GM04504 (cell line): ENCODE measurements at places on chromosomes 1 and 21.

- DNase-seq = no peak
Measured at GRCh38 chr1:238492271-238492670, 601.5 kb upstream of the ZP4 start.

GRCh38 chr1:100536031-100536430, 1.9 kb upstream of the GPR88 start:
- DNase-seq = no peak

DNA sequence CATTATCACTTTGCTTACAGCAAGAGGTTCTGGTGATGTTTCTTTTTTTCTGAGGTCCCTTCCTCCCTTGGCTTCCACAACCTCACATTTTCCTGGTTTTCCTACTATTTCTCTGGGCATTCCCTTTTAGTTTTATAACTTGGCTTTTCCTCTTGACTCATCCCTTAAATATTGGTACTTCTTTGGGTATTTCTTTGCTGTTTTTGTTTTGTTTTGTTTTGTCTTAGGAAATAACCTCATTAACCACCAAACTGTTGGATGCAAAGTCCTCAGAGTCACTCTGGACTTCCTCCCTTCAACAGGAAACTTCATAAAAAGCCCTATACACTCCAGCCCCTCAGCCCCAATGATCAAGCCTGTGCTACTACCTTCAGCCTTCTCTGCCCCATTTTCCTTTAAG, 211.1 kb downstream of the DUSP10 start:
- DNase-seq = no peak

DNA sequence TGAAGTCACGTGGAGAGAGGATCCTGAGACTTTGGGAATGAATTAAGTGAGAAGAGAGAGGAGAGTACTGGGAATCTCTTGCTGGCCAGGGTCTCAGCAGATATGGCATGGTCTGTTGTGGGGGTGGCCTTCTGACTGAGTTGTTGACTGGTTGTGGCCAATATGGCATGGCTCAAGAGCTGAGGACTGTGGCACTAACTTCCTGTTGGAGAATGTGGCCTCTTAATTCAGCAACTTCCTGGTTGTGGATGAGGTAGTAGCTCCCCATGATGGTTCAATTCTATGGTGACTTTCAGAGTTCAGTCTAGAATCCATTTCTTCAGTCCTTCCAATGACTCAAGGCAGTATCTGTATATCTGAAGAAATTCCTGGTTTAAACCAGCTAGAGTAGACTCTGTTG, 44.7 kb upstream of the PAXBP1 start:
- no peak for DNase-seq

- peak; percentile 74 for DNase-seq
Measured at GRCh38 chr1:218480137-218480536, 135.0 kb downstream of the TGFB2 start.

GRCh38 chr1:29579821-29580425, 343.6 kb downstream of the PTPRU start:
- DNase-seq = no peak

GRCh38 chr1:47697616-47698335, 259.9 kb downstream of the FOXD2 start:
- no peak for DNase-seq

GRCh38 chr1:200035956-200036618, 8.6 kb downstream of the NR5A2 start:
- DNase-seq = no peak

GRCh38 chr1:187070076-187070475, 241.3 kb downstream of the PLA2G4A start:
- DNase-seq = no peak

- no peak for DNase-seq
Measured at GRCh38 chr1:59232216-59232615, 64.7 kb upstream of the FGGY start.

DNA sequence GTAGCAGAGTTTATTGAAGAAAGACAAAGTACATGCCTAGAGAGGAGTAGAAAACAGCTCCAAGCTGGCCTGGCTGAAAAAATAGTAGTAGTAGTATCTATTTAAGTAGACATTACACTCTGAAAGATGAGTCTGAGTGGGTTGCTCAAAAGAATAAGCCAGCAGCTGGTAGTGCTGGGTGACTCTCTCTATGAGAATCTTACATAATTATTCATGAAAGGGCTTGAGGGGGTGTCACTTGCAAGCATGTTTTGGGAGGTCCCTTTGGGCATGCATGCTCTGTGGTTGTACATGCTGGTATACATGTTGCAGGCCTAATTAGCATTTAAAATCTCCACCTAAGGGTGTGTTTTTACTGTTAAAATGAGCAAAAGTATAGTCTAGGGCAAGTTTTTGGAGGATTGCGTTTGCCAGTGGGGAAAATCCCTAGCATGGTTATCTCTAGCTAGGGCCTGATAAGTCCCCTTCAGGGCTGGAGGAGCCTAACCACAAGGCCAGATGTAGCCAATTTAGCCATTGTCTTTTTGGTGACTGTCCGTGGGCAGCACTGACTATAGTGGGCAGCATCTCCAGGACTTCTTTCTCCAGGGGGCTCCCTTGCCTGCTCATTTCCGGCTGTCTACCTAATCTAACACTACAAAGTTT, 11.0 kb upstream of the FCGR2A start:
- DNase-seq = no peak

DNA sequence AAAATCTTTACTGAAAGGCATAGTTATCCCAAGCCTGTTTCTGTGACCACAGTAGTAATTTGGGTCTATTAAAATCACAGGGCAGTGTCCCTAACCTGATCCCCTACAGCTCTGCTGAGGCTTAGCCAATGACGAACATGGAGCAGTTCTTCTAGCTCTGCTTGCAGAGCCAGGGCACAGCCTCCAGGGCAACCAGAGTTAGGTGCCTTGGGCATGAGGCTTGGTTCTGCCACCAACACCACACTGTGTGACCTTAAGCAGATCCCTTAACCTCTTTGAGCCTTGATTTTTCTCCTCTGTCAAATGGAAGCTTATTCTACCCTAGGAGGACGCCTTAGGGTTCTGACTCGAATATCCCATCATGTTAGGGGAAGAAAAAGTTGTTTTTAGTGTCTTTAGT, 86.7 kb upstream of the TLR5 start:
- DNase-seq = no peak

DNA sequence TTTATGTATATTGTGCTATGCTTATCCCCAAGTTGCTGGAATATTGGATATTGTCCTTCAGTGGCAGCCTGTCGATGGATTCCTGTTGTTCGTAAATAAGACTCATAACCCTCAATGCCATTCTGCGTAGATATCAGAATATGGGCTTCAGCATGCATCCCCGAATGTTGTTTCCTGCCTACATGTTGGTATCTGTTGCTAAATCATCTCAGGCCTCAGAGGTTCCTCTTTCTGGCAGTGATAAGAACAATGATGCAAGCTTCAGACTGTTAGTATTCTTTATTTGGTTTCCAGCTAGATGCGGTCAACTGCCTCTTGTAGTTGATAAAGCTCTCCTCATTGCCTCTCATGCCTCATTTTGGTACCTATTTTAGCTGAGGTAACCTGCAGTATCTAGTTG, 2082.6 kb downstream of the MRPL39 start:
- no peak for DNase-seq

- no peak for DNase-seq
Measured at GRCh38 chr1:46394108-46394871, at the start of gene FAAH. Gene FAAH, plus strand, starts transcription at chr1:46394317. Its CDS starts 32 bp downstream, at chr1:46394349.

- no peak for DNase-seq
Measured at GRCh38 chr1:33424205-33424604, 6.7 kb downstream of the PHC2 start.

- DNase-seq = no peak
Measured at GRCh38 chr1:55064071-55064581, 24.8 kb downstream of the PCSK9 start.

- DNase-seq = no peak
Measured at GRCh38 chr1:6298940-6299465, 38.1 kb upstream of the GPR153 start.

DNA sequence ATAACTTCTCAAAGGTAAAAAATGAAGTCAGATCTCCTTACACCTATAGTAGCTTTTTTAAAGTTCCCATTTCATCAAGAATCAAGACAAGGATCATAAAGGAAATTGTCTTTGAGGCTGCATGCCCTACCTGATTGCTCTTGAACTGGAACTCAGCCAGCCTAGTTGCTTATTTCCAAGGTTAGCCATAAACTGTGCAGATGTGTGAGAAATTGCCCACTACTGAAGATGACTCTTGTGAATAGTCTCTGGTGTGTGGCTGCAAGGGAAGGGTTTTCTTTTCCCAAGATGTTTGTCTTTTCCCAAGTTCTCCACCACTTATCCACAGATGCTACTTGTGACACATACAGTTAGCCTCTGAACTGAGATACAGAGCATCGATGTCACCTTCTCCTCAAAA, 81.7 kb upstream of the DUSP10 start:
- DNase-seq = no peak

GRCh38 chr1:210332233-210332632, 3.5 kb downstream of the HHAT start:
- no peak for DNase-seq

GRCh38 chr1:84584126-84584525, 9.9 kb upstream of the CTBS start:
- DNase-seq = no peak

- peak; percentile 28 for DNase-seq
Measured at GRCh38 chr1:70436622-70437251, 25.7 kb downstream of the CTH start.

DNA sequence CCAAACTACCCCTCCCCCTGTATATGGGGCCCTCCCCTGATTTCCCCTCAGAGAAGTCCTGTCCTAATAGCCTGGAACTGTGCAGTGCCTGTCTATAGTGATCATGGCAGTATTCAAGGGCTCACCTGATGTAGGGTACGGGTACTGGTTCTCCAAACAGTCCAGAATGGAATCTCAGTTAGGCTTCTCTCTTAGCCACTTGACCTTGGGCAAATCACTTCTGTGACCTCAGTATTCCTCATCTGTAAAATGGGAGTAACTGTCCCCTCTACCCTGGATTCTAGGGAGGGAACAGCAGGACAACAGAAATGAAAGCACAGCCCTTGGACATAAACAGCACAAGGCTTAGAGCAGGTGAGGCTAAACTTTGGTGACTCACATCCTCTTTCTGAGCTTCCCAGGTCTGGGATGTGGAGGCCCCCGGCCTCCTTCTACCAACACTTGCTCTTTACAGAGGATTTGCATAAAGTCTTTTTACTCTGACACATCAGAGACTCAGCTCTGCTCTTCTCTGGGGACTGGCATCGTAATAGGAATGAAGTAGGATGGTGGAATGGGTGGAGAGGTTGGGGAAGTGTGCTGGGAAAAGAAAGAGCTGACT, 20.0 kb upstream of the PDZK1IP1 start:
- DNase-seq = no peak

GRCh38 chr1:211126622-211127021, 7.3 kb downstream of the KCNH1 start:
- no peak for DNase-seq

DNA sequence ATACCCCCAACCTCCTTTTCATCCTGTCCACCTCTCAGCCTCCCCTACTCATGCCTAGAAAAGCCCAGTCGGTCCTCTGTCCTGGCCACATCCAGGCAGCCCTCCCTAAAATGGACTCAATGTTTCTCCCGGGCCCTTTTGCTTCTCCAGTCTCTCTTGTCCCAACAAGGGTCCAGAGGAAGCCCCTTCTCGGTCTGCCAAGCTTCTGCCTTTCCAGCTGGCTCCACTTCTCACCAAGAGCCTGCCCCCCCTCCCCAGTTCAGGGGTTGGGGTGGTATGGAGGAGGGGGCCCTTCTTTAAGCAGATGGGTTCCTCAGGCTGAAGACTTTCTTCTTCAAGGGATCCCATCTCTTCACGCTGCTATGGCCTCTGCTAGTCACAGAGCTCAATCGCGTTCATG, 23.9 kb downstream of the RAB7B start:
- DNase-seq = no peak

DNA sequence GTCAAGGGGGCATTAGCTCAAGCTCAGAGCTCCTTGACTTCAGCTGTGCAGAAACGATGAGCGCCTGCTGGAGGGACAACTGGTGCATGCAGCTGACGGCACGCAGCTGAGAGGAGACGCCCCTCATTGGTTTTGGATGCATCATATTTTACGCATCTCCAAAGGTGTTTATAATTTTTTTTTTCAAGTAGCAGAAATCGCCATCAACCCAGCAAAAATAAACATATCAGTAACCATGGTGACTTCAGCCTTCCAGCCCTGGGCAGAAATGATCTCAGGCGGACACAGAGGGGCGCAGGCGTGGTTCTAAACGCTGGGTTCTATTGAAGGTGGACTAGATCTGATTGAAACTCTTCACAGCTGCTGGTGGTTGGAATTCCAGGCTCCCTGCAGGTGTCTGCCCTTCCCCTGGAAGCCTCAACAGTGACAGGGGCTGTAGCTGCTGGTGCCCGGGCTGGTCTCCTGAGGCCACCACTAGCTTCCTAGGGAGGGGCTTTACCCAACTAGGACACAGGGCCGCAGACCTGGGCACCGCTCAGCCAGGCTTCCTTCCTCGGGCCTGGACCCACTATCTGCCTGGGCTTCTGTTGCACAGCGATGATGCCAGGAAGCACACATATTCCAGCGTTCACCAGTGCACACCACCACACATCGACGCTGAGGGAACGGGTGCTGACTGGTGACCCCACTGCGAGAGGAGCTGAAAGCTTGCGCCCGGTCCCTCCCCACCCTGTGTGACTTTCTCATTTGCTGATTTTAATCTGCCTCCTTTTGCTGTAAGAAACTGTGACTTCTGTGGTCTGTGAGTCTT, 63.7 kb upstream of the ABCG1 start:
- no peak for DNase-seq

GRCh38 chr1:33275706-33276572, 19.6 kb downstream of the ZNF362 start:
- no peak for DNase-seq

DNA sequence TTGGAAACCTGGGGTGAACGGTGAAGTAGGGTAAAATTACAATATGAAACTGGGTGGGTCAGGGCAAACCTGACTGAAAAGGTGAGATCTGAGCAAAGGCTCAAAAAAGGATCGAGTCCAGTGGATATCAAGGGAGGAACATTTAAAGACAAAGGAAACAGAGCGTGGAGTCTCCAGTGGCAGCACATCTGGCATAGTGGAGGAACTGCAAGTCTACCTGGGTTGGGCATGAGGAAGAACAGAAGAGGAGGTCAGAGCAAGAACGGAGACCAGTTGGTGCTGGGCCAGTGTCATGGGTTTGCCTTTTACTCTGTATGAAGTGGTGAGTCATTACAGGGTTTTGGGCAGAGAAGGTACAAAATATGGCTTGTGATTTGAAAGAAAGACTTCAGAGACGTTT, 163.7 kb downstream of the NTPCR start:
- no peak for DNase-seq

DNA sequence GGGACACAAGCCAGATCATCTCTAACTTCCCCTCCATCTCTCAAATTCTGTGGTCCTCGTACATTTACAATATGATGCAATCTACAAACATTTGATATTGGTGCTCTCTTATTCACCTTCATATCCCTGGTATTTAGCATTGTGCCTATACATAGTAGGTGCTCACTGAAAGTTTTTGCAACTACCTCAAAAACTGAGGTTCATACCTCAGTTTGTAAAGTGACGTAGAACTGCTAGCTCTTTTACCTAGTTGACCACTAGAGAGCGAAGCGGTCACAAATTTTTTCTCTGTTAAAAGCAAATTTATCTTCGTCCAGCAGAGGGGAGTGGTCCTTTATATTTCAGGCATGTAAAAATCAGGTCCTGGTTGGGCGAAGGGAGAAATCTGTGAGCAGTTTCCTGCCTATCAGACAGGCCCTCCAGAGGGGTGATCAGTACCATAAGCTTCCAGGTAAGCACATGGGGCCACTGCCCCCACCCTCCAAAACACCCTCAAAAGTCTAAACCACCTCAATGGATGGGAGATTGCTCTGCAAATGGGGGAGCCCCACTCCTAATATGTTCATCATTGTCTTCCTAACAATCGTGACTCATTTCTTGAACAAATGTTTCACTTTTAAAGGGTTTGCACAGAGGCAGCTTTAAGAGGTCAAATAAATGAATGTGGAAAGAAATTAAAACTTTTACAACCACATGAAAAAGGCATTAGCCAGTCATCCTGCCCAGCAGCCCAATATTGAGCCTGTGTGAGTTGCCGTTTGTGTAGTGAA, 10.6 kb upstream of the HLCS start:
- DNase-seq = peak; percentile 62
